Stimulated activated CD8-positive, alpha-beta memory T cell treated with anti-CD3 and anti-CD28 coated beads, Interleukin-4, amount 100 ng/mL, for 48 hours (primary cell): ENCODE measurements at places on chromosomes 11 and 22.

GRCh38 chr22:35023692-35024363 lies 42.1 kb upstream of the ISX start:
- DNase-seq: peak; percentile 90

- no peak for DNase-seq
These were observed 189.1 kb downstream of the IGLL1 start for GRCh38 chr22:23391022-23391421.

- no peak for DNase-seq
These were observed 19.6 kb upstream of the C11orf96 start for GRCh38 chr11:43922744-43923405.

DNA sequence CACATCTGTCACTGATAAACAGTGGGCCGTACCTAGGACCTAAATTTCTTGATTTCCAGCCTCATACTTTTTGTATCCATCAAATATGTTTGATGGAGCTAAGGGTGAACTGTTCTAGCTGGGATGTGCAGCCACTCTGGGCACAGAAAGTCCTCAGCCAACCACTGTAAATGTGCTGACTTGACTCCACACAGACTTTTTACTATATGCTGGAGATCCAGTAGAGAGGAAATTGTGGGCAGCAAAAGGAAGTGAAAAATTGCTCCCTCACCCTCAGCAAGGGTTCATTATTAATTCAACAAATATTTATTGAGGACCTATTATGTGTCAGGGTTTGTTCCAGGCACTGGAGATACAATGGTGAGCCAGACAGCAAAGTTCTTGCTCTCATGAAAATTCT lies 54.2 kb upstream of the AMPD3 start:
- DNase-seq: no peak

- DNase-seq: no peak
These were observed 3.5 kb downstream of the OR51B5 start for GRCh38 chr11:5339771-5340322.

- DNase-seq: peak; percentile 33
These were observed 8.7 kb downstream of the TSKU start for GRCh38 chr11:76791861-76792260.

GRCh38 chr11:45087086-45087899 lies 59.1 kb upstream of the PRDM11 start:
- DNase-seq: no peak

DNA sequence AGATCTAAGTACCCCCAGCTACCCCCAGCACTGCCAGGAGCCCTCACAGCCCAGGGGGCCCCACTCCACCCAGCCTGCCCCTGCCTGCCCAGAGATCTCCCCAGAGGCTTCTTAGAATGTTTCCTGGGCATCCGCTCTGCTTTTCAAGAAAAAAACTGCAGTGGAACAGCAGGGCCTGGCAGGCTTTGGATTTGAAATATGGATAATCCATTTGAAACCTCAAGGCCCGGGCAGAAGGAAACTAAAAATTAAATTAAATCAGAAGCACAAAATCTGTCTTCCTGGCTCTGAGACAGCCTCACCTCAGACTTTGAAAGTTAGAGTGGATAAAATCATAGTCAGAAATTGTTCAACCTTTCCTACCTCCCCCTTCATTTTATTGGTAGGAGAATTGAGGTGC lies 273.6 kb downstream of the OPCML start:
- DNase-seq: no peak

DNA sequence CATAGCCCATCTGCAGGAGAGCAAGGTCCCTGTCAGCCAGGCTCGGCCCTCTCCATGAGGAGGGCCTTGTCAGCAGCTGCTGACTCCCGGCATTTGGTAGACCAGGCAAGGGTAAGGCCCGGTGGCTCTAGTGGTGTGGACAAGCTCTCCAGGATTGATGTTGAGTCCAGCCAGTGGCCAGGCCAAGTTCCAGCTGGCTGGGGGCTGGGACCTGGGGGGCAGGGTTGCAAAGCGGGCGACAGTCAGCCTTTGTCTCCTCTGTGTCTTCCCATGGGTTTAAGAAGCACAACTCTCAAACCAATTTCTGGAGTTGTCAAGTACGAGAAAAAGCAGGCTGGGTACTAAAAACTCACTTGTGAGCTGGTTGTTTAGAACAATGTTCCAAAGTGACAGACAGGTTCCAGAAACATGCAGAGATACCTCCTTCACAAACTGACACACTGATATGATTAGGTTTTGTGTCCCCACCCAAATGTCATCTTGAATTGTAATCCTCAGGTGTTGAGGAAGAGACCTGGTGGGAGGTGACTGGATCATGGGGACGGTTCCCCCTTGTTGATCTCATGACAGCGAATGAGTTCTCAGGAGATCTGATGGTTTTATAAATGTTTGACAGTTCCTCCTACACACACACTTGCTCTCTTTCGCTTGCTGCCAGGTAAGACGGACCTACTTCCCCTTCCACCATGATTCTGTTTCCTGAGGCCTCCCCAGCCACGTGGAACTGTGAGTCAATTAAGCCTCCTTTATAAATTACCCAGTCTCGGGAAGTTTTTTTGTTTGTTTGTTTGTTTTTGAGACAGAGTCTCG lies 52.3 kb upstream of the SERPIND1 start:
- no peak for DNase-seq

GRCh38 chr22:46958658-46959057 lies 196.2 kb downstream of the TBC1D22A start:
- DNase-seq: no peak

DNA sequence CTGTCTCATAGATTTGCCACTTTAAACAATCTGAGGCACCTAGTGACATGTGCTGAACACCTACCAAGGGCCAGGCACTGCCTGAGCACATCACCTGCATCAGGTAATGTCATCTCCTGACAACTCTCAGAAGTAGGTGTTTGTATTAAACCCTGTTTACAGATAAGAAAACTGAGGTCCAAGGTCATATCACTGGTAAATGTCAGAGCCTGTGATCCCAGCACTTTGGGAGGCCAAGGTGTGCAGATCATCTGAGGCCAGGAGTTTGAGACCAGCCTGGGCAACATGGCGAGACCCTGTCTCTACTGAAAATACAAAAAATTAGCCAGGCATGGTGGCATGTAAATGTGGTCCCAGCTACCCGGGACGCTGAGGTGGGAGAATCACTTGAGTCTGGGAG lies 39.1 kb upstream of the ACCSL start:
- DNase-seq: peak; percentile 4

DNA sequence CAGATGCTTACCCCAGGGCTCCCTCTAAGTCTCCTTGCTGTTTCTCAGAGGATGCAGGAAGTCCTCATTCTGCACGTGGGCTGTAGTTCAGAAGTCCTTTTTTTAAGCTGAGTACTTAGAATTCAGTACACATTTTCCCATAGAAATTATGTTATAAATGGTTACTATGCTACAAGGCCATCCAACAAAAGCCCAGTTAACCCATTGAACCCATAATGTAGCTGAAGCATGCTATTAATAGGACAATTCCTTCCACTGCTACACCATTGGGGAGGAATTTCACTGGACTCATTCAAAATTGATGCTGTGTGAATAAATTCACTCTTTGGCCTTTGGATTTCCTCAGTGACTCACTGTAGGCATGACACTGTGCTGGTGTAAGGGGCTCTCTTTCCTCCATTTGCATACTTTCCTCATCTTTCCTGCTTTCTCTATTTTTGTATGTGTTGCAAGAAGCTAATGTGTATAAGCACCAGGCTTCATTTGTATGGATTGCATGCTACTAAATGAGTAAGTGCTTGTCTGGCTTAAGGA lies 148.0 kb downstream of the NTM start:
- DNase-seq: no peak

GRCh38 chr22:45664136-45664646 lies 7.4 kb upstream of the ATXN10 start:
- no peak for DNase-seq

GRCh38 chr22:32720924-32721323 lies 80.6 kb upstream of the TIMP3 start:
- no peak for DNase-seq

DNA sequence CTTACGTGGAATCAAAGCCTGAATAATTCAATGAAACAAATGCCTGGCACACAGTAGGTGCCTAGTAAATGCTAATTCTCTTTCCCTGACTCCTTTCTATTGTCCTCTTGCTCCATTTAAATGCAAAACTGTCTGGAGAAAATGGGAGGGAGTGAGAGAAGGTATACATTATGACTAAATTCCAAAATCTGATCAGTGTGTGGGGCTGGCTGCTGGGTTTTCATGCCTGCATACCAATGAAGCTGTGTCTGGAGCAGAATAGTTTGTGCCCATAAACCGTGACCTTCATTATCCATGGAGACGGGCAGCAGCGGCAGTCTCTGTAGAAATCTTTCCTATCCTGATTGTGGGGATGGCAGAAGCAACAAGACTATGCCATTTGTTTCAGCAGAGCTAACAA lies 223.4 kb upstream of the ZBED5 start:
- DNase-seq: no peak

DNA sequence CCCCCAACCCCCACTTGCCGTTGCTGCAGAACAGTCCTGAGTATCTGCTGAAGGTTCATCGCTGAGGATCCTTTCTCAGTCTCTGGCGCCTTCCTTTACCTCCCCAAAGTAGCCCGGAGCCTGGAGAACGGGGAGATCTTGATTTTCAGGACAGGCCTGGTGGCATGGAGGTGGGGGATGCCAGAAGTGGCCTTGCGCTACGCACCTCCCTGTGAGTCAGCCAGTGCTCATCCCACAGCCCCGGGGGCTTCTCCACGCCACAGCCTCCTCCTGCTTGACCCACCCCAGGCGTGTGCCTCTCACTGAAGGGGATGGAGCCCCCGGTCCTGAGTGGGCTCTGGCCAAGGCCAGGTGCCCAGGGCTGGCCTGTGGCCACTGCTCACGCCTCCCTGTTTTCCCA lies 339.6 kb downstream of the TBC1D22A start:
- DNase-seq: no peak

- DNase-seq: no peak
These were observed 44.6 kb upstream of the ELF5 start for GRCh38 chr11:34558211-34558610.

GRCh38 chr22:43185860-43186261 lies 1.1 kb downstream of the TTLL12 start:
- no peak for DNase-seq

- DNase-seq: no peak
These were observed 28.6 kb upstream of the PHF21A start for GRCh38 chr11:46149826-46150225.
